ENCODE measurements at places on chromosomes 16 and 17. TPM values are rescaled to one million over a fixed set of nuclear protein-coding genes. Genes with fewer than 3 reads are reported as not detected.

The CCL8 gene
- 0.66 TPM for total RNA-seq

The PLA2G10 gene
- not detected for total RNA-seq

The ARHGAP23 gene
- total RNA-seq, result 25.2 TPM

The UBALD2 gene
- 15.1 TPM for total RNA-seq

The CYB561 gene
- 14.6 TPM for total RNA-seq

The APOH gene
- total RNA-seq, result not detected

The HOXB4 gene
- 7.5 TPM for total RNA-seq

The GRAPL gene
- 1.6 TPM for total RNA-seq
